ENCODE measurements at places on chromosomes 13 and 19.
A peak's percentile ranks its signal among the peaks of the same experiment; 100 is the strongest.

DNA sequence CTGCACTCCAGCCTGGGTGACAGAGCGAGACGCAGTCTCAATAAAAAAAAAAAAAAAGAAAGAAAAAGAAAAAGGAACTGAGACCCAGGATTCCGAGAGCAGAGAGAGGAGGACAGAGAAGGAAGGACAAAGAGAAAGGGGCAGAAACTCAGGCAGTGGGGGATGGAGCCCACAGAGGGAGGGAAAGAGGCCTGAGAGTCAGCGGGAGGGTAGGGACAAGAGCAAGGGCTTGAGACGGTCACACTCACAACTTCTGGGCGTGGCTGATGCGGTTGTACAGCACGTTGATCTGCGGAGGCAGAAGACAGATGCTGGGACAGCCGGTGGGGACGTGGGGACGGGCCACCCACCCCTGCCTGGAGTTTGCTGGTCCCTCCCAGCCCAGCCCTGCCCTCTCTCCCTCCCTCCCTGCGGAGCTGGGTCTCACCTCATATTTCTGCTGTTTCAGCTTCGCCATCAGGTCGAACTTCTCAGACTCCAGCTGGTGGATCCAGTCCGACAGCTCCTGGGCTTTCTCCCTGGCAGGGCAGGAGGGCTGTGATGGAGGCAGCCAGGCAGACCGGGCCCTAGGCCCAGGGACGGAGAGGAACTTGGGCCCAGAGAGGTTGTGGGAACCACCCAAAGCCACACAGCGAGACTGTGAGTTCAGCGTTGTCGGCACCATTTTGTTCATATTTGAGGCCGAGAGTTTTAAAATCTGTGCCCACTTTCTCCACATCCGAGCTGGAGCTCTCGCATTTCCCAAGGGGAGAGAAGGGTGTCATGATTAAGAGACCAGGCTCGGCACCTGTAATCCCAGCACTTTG is 15.2 kb downstream of the TNNT1 start:
- no peak for DNase-seq

DNA sequence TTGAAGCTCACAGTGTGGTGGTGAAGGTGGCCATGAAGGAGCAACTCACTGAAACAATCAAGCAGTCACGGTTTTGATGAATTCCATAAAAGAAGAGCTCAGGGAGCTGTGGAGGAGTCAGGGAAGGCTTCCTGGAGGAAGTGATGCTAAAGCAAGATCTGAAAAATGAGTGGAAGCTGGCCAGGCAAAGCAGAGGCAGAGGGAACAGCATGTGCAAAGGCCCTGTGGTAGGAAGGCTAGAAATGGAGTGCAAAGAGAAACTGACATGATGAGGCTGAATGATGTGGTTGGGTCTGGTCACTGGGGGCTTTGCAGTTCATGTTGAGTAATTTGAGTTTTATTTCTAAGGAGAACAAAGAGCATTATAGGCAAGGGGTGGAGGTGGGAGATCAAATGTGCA is 6.9 kb downstream of the ADGRE1 start:
- DNase-seq, result no peak

GRCh38 chr13:73195091-73195490 is 136.3 kb downstream of the KLF5 start:
- DNase-seq, result no peak

- DNase-seq, result no peak
These were observed 14.7 kb downstream of the CCDC169 start for GRCh38 chr13:36282821-36283432.

DNA sequence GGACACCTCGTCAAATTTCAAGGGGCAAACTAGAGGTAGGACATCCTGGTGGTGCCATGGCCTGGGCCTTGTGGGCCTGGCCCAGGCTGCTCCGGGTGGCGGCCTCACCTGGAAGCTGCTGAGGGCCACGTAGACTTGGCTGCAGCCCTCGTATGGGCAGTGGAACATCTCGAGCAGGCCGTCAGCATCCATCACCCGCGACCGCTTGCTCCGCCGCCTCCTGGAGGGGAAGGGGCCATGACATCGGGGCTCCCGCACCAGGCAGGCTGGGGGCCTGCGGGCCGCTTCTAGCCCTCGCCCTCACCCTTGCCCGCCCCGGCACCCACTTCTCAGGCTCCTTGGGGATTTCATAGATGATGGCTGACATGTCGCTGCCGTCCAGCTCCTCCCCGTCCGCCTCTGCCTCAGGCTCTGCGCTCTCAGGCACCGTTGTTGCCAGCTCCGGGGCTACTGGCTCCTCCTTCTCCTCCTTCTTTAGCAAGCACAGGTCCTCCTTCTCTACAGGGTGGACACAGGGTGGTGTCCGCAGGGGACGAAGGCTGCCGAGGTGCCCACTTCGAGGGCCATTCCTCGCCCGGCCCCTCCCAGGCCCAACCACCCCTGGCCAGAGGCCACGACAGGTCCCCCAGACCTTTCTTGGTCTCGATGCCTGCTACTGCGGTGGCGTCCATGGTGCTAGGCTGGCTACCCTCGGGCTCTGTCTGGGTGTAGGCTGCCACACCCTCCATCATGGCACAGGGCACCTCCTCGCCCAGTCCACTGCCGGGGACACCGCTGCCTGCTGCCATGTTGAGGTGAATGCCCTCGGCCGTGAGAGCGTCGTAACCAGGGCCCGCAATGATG is 6.0 kb upstream of the ELAVL3 start:
- no peak for DNase-seq

- no peak for DNase-seq
These were observed 17.1 kb downstream of the ELAVL1 start for GRCh38 chr19:7988307-7988706.

- DNase-seq, result peak; percentile 57
These were observed 34.9 kb downstream of the DNAJC15 start for GRCh38 chr13:43058318-43058674.

DNA sequence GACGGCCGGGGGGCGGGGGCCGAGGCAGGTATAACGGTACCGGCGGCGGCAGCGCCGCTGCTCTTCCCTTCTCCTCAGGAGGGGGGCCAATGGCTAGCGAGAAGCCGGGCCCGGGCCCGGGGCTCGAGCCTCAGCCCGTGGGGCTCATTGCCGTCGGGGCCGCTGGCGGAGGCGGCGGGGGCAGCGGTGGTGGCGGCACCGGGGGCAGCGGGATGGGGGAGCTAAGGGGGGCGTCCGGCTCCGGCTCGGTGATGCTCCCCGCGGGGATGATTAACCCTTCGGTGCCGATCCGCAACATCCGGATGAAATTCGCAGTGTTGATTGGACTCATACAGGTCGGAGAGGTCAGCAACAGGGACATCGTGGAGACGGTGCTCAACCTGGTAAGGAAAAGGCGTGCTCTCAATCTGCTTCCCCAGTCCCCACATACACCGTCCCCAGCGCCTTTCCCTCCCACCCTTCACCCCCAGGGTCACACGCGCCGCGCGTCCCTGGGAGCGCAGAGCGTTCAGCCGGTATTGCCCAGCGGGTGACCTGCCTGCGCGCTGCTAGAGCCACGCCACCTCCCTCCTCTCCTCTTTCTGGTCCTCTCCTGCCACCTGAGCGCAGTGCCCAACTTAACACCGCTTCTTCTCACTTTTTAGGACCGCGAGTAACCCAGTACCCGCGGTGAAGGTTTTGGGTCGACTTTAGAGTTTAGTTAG is 814 bp downstream of the NBEA start:
- DNase-seq, result peak; percentile 27

DNA sequence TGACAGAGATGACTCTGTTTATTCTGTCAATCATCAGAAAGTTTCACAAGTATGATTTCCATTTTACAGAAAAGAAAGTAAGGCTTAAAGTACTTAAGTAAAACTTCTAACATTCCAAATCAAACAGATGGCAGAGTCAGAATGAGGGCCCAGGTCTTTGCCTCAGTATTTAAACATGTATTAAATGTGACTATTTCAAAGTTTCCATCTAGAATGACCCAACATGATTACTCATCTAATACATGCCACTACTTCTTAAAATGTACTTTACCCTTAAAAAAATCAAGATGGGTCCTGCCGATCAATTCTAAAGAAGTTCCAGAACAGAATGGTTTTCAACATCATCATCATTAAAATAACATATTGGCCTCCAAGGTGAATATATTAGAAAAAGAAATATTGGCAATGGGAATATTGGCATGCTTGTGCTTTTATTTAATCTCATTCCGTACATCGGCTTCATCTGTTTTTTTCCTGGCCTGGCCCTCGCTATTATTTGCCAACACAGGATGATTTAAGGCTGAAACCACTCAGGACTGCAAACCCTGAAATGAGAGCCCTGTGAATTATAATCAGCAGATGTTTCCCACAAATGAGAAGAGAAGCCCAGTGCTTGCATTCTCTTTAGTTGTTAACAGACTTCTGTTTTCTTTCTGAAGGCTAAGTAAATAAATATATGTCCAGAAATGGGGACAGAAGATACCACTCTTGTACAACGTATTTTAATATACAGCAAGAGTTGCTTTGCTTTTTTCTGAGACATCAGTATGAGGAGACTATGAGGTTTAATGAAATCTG is 340.0 kb downstream of the DNAJC15 start:
- DNase-seq, result no peak

DNA sequence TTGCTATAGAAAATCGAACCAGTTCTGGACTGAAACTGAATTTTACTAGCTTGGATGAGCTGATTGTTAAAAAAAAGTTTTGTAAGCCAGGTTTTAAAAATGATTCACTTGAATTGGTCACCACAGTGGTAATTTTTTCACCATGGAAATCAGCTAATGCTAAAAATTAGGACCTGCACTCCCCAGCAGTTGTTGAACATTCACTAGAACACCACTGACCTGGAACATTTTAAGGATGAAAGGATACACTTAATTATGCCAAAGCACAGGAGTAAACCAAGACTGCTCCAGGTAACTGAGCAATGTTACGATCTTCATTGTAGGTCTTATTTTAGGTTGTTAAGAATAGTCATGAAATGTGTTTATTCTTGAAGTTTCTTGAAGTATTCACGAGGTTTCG is 1342.6 kb upstream of the SPRY2 start:
- no peak for DNase-seq

DNA sequence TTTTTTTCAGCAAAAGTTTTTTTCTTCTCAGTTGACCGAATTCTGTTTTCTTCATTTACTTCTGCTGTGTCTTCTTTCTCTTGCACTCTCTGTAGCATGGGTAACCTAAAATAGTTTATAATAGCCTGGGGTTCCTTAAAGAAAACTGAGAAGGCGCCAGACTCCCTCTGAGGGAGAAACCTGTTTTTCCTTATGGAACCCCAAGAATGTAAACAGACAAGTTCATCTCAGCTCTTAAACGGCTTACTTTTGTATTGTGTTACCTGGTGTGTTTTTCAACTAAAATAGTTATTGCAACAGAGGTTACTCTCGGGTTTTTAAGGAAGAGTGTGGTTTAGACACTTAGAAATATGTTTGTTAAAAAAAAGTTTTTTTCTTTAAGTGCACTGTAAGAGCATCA is 23.8 kb upstream of the TM9SF2 start:
- DNase-seq, result no peak

DNA sequence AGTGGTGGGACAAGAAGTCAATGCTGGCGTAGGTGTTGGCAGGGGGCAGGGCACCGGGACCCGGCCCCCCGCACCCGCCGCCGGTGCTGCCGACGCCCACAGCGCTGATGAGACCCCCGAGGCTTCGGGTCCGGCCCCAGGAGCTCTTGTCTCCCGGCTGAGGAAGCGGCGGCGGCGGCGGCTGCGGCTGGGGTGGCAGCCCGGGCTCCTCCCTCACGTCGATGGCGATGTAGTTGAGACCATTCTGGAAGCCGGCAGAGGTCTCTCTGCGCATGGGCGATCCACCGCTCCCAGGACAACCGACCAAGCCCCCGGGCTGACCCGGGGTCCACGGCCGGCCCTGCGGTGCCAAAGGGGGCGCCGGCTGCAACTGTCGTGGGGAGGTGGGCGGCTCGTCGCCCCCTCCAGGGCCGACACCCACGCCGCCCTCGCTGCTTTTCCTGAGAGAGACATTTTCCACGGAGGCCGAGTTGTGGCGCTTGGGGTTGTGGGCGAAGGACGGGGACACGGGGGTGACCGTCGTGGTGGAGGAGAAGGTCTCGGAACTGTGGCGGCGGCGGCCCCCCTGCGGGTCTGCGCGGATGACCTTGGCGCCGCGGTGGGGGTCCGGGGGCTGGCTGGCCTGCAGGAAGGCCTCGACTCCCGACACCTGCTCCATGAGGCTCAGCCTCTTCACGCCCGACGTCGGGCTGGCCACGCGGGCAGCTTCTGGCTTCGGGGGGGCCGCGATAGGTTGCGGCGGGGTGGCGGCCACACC is 4.1 kb downstream of the IRS2 start:
- no peak for DNase-seq

DNA sequence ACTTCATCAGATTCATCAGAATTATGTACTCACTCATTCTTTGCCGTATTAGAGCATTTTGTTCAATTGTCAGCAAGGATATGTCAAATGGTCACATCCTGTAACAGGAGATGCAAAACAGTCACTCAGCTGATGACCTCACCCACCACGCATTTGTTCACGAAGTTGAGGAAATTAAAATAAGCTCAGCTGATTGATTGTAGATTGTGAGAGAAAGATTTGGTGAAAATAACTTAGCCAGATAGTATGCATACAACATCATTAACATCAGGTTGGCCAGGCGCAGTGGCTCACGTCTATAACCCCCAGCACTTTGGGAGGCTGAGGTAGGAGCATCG is 22.6 kb upstream of the CDC16 start:
- DNase-seq, result no peak

- no peak for DNase-seq
These were observed 9.1 kb downstream of the ZNF841 start for GRCh38 chr19:52086481-52086880.

- DNase-seq, result no peak
These were observed 1437.9 kb downstream of the EFNB2 start for GRCh38 chr13:105097521-105097920.

GRCh38 chr13:55418095-55418494 is 1722.6 kb upstream of the PRR20A start:
- no peak for DNase-seq

DNA sequence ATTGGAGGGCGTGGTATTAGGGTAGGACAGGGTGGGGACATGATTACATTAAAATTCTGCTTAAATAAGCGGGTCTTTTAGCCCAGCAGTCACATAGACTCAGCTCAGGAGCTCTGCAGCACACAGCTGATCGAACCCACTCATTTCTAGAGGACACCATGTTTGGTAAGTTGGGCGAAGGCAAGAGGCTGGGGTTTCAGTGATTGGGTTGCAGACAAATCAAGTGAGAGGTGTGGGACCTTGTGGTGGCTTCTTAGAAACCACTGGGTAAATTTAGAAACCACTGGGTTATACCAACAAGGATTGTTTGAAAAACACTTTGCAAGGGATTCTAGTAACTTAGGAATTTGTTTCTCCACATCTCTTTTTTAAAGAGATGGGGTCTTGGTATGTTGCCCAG is at the start of gene LEUTX:
Gene LEUTX (plus strand): TSS at position 92 of the 400 bp plus-strand sequence. CDS start 67 bp downstream, at position 159.
- peak; percentile 44 for DNase-seq

DNA sequence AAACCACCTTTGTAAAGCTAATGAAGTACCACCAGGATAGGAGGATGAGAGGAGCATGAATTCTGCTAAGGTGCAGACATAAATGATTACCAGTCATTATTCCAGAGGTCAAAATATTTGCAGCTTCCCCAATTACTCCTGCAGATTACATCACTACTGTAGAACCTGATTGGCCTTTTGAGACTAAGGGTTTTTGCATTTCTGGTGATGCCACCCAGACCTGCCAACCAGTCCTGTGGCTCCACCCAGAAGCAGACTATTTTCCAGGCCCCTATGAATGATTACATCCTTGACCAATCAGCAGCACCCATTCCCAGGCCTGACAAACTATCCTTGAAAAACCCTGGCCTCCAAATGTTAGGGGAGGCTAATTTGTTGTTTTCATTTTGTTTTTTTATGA is 11.2 kb upstream of the KCNC3 start:
- no peak for DNase-seq

All from activated CD4-positive, alpha-beta T cell treated with anti-CD3 and anti-CD28 coated beads for 36 hours (primary cell).